ENCODE measurements at places on chromosomes 4 and X.

GRCh38 chrX:52420824-52421443 is 52.1 kb downstream of the XAGE2 start:
- DNase-seq = no peak

DNA sequence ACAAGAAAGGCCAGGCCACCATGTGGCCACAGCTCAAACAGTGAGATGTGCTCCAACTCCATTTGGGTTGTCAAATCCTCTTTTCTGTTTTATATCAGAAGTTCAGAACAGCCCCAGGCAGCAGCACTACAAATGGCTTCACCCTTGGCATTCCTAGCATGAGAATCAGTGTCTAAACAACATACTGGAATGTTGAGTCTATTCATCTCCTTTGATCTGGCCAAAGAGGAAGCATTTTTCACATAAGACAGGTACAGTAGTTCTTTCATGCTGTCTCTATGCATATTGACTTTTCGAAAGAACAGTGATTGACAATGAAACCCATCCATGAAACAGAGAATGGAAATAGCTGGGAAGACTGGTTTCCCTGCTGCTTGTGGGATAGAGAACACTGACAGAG is 289.5 kb downstream of the USP46 start:
- no peak for DNase-seq

DNA sequence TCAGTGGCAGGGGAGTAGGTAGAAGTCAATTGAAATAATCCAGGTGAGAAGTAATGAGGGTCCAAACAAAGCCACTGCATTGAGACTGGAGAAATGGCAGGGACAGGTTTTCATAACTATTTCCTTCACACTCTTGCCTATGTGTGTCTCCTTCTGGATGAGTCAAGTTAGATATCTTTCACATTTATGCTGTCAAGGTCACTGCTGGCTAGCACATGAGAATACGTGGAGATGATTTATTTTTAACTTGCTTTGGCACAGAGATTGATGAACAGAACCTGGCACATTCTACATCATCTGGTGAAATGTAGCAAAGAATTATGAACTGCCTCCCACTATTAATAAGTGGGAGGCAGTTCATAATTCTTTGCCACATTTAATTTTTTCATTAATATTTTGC is 66.7 kb upstream of the BOD1L1 start:
- DNase-seq = no peak

DNA sequence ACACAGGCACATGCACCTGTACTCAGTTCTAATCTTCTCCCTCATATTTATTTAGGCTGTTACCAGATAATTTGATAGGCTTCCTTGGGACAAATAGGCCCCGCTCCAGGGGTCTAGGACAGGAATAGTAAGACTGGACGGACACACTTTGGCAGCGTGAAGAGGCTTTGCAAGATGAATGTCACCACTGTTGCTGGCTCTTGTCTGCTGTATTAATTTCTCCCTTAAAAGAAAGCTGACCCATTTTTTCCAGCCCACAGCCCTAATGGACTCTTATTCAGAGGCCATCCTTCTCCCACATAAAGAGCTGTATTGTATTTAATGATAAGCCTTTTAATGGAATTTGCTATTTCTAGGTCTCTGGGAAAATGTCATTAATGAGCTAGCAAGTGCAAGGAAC is 18.0 kb downstream of the FAM184B start:
- no peak for DNase-seq

DNA sequence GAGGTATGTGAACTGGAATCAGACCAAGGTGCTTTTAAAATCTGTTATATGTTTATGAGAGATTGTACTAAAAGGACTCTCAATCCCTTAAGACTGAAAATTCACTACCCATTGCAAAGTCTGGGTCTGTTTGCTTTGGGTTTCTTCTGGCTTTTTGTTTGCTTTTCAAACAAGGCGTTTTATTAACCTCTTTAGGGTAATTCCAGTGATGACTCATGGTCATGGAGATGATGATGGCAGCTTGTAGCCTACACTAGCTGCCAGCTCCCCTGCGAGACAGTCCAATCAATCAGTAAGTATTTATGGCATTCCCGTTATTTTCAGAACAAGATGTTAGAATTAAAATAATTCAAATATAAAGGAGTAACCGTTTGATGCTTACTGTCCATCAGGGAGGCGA is 643.8 kb upstream of the FTHL17 start:
- no peak for DNase-seq

GRCh38 chr4:43341741-43342140 is 449.2 kb downstream of the GRXCR1 start:
- no peak for DNase-seq

DNA sequence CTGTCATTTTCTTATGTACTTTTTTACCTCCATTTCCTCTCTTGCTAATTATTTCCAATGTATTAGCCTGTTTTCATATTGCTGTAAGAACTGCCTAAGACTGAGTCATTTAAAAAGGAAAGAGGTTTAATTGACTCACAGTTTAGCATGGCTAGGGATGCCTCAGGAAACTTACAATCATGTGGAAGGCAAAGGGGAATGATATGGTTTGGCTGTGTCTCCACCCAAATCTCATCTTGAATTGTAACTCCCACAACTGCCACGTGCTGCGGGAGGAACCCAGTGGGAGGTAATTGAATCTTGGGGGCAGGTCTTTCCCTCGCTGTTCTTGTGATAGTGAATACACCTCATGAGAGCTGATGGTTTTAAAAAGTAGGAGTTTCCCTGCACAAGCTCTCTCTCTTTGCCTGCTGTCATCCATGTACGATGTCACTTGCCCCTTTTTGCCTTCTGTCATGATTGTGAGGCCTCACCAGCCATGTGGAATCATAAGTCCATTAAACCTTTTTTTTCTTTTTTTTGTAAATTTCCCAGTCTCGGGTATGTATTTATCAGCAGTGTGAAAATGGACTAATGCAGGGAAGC is 870.0 kb upstream of the INTU start:
- DNase-seq = no peak

Measured in retinal pigment epithelial cell (primary cell).